ENCODE measurements at places on chromosomes 16 and 17.

DNA sequence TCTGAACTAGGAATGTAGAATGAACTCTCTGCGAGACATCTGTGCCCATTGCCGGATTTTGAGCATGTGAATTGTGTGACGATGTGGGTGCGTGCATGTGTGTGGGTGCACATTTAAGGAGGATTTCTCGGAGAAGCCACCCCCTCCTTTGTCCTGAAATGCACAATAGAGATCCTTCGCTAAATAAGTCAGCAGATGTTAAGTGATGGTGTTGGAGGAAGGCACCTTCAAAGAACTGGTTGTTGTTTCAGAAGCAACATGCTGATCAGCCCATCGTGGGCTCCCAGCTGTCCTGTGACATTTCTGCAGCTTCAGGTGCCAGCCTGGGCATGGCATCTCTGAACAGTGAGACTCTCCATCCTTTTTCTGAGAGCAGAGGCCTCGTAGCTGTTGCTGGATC lies 194.9 kb downstream of the MSI2 start:
- DNase-seq: no peak

DNA sequence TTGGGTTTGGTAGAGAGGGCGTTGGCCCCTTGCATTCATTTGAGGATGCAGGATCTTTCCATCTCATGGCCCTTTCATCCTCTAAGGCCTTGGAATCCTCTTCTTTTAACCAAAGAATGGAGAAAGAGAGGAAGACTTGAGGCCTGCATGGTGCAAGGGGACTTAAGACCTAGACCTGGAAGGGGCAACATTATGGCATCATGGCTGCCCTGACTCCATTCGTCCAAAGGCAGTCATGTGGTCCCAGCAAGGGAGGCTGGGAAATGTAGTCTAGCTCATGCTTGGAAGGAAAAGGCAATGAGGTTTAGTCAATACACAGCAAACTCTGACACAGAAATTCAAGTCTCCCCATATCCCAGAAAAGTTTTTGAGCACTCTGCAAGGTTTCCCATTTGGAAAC lies 30.7 kb upstream of the CDRT4 start:
- no peak for DNase-seq

DNA sequence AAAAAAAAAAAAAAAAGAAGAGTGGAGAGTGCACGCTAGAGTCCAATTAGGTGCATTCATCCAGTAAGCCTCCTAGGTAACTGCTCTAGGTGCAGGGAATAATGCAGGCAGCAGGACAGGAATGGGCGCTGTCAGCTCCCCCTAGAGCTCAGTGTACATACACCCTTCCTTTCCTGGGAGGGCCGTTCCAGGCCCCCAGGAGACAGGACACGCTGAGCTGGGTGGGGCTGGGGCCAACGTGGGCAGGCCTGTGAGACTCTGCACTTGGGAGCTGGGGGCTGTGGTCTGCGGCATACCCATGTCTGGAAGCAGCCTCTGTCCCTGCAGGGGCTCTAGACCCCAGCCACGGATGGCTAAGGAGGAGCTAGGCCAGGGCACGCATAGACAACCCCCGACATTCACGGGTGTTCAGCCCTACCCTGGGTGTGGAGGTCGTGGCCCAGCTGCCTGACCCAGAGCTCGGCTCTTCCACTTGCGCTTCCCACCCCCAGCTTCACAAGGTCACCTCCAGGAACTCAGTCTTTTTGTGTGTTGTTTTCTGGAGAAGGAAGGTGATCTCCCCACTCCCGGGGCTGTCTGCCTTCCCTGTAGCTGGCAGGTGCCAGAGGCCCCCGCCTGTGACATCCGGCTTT lies 1.0 kb upstream of the ANTKMT start:
- no peak for DNase-seq

- DNase-seq: no peak
These were observed 105.3 kb downstream of the AMFR start for GRCh38 chr16:56320056-56320455.

GRCh38 chr16:80038566-80038965 lies 438.0 kb upstream of the MAF start:
- no peak for DNase-seq

Data from right lung (tissue), 10 donors.